Activated CD4-positive, alpha-beta T cell treated with anti-CD3 and anti-CD28 coated beads, Interleukin-2, amount 10 ng/mL, durations not matched to agents 7 days and 5 days (primary cell): ENCODE measurements at places on chromosomes 3 and 15. TPM values are rescaled to one million over a fixed set of nuclear protein-coding genes. Genes with fewer than 3 reads are reported as not detected.
A peak's percentile ranks its signal among the peaks of the same experiment; 100 is the strongest.

- no peak for DNase-seq
These were observed 9.9 kb upstream of the KLHL25 start for GRCh38 chr15:85804481-85805170.

DNA sequence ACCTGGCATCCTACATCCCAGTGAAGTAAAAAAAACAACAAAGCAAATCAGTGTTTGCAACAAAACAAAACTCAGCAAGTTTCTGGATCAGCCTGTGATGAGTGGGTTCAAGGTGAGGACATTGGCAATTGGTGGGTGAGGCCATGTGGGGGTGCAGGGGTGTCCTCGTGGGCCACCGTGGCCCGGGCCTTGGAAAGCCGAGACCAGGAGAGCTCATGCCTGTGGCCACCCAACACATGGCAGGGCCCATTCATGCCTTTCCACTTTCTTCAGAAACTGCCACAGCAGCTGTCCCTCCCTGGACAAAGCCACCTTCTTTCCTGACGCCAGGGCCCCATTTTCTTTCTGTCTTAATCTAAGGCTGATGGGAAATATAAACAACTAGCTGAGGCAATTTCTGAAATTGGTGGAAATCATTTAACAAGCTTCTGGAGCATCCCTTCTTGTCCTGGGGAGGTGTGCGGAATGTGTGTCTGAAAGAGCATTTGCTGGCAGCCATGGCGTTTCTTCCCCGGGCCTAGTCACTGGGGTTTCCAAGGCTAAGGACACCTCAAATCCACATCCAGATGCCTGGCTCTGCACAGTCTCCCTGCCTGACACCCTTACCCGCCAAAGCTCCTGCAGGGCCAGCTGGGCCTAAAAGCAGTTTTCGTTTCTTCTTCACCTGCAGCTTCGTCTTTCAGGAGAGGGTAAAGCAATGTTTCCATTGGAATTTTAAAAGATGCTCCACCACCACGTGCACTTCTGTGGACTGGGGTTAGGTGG, 34.1 kb upstream of the SFMBT1 start:
- no peak for DNase-seq

DNA sequence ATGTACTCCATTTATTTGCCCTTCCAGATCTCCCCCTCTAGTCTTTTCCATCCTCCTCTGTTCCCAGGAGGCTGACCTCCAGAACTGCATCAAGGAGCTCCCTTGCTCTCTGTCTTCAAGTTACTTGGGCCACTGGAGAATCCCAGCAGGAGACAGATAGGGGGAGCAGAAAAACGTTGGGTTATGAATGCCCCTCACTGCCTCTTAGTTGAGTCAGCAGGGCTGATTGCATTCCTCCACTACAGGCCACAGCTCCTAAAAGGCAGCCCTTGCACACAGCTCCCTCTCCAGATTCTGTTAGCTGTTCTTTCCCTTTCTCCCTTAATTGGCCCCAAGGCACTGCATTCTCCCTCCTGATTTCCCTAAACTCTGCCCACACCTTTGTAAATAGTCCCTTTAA, 12.4 kb upstream of the CEP152 start:
- no peak for DNase-seq

GRCh38 chr3:11381141-11381540, 108.9 kb downstream of the ATG7 start:
- DNase-seq: no peak

Gene SPRED1
- total RNA-seq: 0.29 TPM

GRCh38 chr3:14822670-14823390, 4.1 kb downstream of the FGD5 start:
- DNase-seq: no peak

- peak; percentile 9 for DNase-seq
These were observed 28.6 kb downstream of the SOX14 start for GRCh38 chr3:137792626-137793271.

DNA sequence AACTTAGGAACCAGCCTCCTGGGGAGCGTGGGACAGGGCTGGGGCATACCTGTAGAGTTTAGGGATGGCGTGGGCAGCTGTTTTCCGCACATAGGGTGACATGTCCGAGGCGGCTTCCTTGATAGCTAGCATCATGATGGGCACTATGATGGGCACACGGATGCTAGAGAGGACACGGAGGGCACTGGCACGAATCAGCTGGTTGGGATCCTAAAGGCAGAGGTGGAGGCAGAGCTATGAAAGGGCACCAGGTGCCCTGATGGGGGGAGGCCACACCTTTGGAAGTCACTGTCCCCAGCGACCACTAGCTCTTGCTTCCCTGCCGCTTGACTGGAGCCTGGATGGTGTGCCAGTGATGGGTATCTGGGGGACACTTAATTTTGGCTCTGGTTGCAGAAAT, 28.3 kb downstream of the AP3B2 start:
- no peak for DNase-seq

DNA sequence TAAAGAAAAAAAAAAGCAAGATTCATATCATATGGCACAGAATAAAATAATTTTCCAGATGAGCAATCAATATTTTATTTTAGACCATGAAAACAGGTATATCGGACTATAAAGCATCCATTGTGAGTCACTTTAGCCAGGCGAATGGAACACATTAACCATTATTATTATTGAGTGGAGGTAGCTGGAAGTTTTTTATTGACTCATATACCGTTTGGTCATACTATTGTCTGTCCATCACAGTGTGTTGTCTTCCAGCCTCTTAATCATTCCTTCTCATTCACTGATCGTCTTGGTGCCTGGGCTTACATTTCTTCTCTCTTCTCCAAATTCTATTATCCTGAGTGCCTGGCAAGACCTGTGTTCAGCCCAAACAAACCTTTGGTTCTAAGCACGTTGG, 634.8 kb downstream of the MECOM start:
- no peak for DNase-seq

Gene AADACL2
- total RNA-seq: not detected

DNA sequence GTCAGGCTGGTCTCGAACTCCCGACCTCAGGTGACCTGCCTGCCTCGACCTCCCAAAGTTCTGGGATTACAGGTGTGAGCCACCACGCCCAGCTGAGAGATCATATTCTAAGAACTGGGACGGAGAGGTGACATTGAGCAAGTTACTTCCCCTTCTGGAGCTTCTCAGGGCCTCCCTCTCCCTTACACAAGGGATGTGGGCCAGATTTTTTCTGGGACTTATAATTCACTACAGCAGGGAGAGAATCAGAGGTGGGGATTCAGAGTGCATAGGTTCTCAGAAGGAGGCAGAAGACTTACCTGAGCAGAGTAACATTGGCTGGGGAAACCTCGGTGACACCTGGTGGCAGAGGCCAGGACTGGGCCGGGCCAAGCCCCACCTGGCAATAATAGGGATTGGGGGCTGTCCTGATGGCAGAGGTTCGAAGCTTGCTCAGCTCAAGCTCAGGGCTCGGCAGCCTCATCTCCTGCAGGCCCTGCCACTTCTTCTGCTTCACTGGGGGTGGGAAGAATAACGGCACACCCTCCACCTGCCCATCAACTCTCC, 6.8 kb downstream of the LTK start:
- DNase-seq: no peak

GRCh38 chr3:187400756-187401155, 32.6 kb downstream of the RTP4 start:
- DNase-seq: no peak

- peak; percentile 54 for DNase-seq
These were observed at the start of gene CTSH for GRCh38 chr15:78944669-78945407. TSS of gene CTSH (minus strand) at chr15:78945046. CDS start at chr15:78944981, 65 bp downstream.

DNA sequence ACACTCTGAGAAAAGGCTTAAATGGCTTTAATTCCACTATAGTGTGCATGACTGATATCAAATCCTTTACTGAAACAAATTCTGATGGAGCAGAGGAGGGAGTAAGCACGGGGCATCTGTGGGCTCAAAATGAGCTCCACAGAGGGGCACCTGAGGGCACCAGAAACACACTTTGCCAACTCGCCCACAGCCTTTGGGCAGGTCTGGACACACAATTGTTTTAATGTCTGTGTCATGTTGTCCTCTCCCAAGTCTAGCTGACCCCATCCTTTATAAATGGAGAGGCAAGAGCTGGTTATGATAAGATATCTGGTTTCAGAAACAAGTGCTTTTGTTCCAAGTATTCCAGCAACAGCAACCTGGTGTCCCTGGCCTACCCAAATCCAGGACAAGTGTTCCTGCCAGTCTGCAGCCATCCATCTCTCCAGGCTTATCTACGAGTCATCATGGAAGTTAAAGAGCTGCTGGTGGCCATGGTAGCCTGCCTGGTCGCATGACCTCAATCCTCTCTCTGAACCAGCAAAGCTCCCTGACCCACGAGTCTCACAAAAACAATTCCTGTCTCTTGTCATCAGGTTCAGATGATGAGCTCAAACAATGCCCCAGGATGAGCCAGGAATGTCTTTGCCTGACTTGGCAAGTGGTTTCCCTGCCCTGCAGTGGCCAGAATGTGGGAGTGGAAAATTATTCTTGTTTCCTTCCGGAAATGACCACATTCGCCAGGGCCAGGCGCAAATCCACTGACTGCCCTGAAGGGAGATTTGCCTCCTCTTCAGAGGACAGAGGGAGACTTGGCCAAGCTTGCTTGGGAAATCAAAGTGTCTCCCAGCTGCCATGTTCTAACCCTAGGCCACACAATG, 64.4 kb upstream of the TPM1 start:
- no peak for DNase-seq

DNA sequence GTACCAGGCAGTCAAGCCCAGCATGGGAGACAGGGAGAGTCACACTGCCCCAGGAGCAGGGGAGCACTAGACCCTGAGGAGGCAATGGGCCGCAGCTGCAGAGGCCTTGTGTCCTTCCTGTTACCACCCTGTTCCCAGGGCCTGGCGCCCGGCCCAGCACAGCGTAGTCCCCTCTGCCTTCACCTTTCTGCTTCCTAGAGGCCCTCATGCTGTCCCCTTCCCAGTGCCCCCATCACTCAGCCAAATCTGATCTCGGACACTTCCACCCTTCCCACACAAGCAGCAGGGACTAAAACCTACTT, 6.9 kb upstream of the TBC1D2B start:
- no peak for DNase-seq

Gene ATRIP
- total RNA-seq: 17.4 TPM

- no peak for DNase-seq
These were observed 51.9 kb downstream of the CCR4 start for GRCh38 chr3:33003308-33003707.

DNA sequence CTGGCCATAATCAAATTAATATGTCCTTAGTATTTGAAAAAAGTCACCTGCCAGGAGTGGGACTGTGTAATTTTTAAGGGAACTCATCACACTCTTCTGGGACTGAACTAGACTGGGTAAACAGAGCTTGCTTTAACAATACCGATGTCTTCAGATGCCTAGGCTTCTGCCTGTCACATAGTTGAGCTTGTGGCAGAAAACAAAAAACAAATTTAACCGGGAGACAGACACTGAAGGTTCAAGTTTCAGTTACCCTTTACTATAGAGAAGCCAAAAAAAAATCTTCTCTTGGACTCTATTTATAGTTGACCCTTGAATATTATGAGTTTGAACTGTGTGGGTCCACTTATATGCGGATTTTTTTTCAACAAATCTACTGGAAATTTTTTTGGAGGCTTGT, 10.8 kb downstream of the PPP1R2 start:
- no peak for DNase-seq

Gene RAD51
- 59.9 TPM for total RNA-seq

- no peak for DNase-seq
These were observed 112.3 kb upstream of the HES1 start for GRCh38 chr3:194023501-194024280.

Gene GOLGA8N
- total RNA-seq: 8.1 TPM

DNA sequence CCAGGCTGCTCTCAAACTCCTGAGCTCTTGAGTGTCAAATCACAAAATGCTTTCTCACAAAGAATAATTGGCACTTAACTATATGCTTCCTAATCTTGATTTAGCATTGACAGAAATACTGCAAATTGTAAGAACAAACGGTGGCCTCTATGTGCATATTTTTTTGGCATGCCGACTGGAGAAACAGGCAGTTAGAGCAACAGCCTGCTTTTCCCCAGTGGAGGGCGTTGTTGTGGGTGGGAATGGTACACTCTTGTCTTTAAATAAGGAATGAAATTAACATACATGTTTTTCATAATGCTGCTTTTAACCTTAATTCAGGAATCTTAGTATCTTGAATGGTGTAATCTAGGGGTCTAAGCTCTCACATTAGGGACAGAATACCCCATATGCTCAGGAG, 31.1 kb upstream of the SV2B start:
- DNase-seq: no peak

- DNase-seq: peak; percentile 88
These were observed 901 bp downstream of the NAA50 start for GRCh38 chr3:113744941-113745755.

- DNase-seq: no peak
These were observed 54.8 kb downstream of the FBN1 start for GRCh38 chr15:48590723-48591122.

Gene SNX33
- 0.60 TPM for total RNA-seq

GRCh38 chr3:69368129-69368741, 17.7 kb downstream of the FRMD4B start:
- peak; percentile 68 for DNase-seq

Gene ACY1
- total RNA-seq: 16.5 TPM

DNA sequence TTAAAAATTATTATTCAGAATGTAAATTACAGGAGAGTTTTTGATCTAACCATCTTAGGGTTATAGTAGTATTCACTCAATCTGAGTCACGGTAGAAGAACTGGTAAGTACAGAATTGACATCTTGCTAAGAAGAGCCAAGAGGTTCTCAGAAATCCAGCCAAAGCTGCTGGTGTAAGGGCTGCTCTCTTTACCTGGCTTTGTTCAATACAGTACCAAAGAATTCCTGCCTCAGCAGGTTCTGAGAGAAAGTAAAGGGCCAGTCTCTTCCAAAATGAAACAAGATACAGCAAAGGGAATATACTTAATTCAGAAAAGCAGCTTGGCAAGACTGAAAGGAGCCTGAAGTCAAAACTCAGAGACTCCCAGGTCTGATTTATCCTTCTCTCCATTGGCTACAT, 193.1 kb downstream of the TNIK start:
- DNase-seq: no peak

GRCh38 chr3:161372321-161373260, 1.3 kb upstream of the SPTSSB start:
- DNase-seq: peak; percentile 18

DNA sequence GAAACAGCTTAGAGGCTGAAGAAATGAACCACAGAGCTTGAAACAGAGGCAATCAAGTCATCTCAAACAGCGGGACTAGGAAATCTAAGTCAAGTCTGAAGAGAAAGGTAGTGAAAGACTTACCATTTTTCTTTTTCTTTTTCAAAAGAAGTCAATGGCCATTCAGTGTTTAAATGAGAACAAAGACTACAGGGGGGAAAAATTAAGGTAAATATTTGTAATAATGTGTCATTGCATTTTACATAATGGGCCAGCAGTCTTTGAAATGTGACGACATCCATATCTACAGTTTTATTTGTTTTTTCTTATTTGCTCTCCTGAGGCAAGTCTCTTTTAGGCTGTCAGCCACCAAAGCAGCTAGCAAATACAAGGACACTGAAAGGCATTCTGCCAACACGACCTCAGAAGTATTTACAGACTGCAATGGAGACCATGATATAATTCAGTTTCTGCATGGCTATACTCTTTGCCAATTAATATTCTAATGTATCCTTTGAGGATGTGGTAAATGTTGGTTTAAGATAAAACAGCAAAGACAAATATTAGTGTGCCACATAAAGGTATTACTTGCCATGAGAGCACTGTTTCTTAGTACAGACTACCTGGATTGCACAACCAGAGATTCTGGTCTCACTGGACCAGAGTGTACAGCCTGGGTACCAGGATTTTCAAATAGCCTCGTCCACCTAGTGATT, 307.0 kb upstream of the THBS1 start:
- DNase-seq: no peak

Gene DAG1
- total RNA-seq: 18.1 TPM

- no peak for DNase-seq
These were observed 49.6 kb downstream of the RFX7 start for GRCh38 chr15:56194035-56194434.

GRCh38 chr3:44476963-44477311, 533 bp downstream of the ZNF445 start:
- DNase-seq: no peak
